ENCODE measurements at places on chromosomes 6 and 20.

DNA sequence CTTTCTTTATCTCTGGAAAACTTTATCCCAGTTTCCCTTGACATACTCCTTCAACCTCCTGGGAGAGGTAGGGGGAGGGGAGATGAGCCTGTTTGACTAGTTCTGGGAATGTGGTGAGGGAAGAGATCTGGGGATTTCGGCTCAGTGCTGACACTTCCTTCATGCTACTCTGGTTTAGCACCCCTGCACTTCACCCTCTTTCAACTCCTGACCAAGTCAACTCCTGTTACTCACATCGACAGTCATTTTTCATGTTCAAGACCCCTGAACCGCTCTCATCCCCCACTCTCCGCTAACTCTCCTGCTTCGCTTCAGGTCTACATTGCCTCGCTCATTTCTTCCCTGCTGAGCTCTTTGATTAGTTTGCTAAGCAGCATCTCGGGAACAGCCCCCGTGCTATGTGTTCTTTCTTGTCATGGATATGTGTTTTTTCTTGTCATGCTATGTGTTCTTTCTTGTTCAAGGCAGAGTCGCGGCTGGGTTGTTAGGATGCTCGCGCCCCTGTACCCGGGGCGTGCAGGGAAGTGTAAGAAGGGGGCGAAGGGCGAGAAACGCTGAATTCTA, 16.6 kb upstream of the TRIM27 start:
- no peak for DNase-seq

DNA sequence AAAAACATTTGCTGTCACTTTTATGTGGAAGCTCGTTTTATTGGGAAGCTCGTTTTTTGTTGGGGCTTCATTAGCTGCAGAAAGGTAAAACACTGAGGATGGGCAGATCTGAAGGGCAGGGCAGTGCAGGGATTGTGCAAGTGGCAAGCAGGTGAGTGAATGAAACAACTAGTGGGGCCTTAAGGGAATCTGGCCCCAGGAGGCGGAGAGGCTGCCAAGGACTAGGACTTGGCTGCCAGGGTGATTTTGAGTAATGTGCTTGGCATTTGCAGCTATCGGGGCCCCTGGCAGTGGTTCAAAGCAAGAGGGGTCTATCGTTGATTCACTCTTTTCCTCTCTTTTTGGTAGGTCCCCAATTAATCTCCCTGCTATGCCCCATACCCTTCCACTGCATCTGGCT, 11.5 kb downstream of the IL22RA2 start:
- no peak for DNase-seq

- DNase-seq, result no peak
These were observed 240.1 kb downstream of the KCNQ5 start for GRCh38 chr6:72861935-72862432.

GRCh38 chr6:36621371-36621855, 27.3 kb downstream of the SRSF3 start:
- no peak for DNase-seq

DNA sequence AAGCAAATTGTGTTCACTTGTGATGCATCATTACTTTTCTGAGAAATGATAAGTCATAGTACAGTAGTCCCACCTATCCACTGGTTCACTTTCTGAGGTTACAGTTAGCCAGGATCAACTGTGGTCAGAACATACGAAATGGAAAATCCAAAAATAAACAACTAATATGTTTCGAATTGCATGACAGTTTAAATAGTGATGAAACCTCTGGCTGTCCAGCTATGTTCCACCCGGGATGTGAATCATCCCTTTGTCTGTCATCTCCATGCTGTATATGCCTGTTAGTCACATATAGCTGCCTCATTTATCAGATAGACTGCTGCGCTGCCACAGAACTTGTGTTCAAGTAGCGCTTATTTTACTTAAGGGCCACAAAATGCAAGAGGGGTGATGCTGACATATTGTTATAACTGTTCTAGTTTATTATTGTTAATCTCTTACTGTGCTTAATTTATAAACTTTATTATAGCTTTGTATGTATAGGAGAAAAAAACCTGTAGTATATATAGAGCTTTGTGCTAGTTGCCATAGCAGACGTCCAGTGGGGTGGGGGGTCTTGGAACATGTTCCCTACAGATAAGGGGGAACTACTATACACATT, 29.2 kb downstream of the AFDN start:
- no peak for DNase-seq
